ENCODE measurements at places on chromosomes 4 and X.

DNA sequence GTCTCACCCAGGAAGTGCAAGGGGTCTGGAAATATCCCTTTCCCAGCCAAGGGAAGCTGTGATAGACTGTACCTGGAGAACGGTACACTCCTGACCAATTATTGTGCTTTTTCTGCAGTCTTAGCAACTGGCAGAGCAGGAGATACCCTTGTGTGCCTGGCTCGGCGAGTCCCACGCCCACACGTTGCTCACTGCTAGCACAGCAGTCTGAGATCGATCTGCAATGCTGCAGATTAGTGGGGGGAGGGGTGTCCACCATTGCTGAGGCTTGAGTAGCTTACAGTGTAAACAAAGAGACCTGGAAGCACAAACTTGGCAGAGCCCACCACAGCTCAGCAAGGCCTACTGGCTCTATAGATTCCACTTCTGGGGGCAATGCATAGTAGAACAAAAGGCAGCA lies 138.5 kb downstream of the CHRDL1 start:
- no peak for DNase-seq

GRCh38 chrX:10235851-10236250 lies 79.1 kb downstream of the CLCN4 start:
- no peak for DNase-seq

DNA sequence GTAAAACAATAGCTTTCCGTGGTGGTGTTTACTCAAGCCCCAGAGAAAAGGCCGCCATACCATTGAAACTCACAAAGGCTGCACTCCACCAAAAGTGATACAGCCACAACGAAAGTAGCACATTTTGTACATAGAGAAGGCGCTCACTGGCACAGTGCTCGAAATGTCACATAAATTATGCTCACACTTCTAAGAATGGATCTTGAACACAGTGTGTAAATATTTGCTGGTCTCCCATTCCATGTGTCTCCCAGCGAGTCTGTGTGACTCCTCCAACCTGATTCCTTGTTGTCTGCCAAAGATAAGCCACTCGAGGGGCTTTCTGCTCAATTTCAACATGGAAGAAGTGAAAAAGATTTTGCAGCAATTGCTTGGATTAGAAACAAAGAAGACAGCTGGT lies 234.0 kb upstream of the VCX3A start:
- no peak for DNase-seq

GRCh38 chr4:152892974-152893373 lies 43.1 kb upstream of the FHDC1 start:
- no peak for DNase-seq

GRCh38 chr4:82930848-82931755 lies 30.6 kb downstream of the THAP9 start:
- no peak for DNase-seq

- DNase-seq, result no peak
Measured at GRCh38 chr4:140090215-140090731, 63.7 kb downstream of the MAML3 start.

DNA sequence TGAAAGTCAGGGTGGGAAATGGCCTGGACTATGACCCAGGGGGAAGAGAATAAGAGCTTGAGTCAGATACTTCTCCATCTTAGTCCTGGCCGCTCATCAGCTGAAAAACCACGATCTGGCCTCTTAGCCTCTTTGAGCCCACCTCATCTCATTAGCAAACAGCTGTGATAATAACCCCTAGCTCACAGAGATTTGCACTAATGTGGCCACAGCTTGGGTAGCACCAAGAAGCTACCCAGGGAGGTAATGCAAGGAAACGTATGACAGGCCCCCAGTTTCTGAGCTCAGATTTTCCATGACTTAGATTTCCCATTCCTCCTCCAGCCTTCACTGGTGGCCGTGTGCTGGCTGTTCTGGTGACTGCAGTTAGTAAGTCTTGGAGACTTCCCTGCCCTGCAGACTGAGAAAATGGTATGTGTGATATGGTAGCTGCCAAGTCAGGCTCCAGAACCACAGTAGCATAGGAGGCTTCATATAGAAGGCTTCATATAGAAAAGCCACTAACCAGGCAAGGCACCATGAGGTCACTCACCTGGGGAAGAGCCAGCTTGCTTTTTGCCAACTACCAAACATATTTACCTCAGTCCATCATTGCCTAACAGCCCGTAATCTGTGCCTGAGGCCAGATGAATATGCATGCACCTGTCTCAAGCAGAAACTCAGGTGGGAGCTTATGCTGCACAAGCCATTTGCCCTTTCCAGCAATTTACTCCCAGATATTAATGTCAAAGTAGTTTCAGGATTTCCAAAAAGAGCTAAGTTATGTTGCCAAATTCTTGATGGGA lies 51.4 kb upstream of the GABRE start:
- DNase-seq, result no peak

DNA sequence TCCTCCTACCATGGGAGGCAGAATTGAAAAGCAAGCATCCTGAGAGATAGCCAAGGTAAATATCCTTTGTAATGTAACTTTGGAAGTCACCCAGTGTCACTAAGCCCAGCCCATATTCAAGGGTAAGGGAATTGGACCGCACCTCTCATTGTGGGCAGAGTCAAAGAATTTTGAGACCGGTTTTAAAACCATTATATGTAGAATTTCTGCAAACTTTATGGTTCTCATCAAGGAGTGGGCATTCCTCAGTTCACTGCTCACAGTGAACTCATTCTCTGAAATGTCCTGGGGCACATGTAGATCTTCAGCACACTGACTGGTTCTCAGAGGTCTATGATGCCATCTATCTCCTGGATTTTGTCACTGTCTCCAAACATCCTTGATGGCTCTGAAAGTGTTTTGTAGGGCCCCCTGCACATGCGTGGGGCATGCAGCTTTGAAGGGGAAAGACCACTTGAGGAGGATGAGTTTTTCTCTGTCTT lies 35.3 kb upstream of the CHRNA9 start:
- no peak for DNase-seq

DNA sequence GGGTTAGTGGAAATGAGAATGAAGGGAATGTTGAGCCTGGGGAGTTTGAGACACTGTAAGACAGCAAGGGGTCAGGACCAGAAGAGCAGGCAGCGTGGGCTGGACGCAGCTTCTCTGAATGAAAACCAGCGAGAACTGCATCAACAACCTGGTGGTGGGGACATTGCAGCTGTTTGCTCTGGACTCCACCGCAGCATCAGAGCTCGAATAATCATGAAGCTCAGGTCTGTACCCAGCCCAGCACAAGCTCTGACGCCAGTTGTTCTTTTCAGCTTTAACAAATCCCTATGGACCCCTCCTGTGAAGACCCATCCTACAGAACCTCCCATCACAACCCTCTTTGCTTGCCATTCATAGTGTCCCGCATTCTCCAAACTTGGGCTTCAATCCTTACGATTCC lies 106.8 kb upstream of the PNPLA4 start:
- no peak for DNase-seq

DNA sequence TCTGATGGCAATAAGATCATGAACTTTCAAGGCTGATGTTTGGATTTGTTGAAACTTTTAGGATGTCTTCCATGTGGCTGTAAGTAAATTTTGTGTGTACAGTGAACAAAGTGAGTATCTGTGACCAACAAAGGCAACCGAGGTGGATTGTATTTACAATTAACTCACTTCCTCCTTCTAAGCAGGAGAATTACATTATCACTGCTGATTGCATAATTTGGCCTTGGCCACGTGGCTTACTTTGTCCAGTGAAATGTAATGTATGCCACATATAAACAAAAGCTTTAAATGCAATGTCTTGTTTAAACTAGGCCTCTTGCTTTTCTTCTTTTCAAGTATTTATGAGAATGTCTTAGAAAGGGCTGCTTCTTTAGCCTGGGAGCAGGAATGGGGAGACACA lies 66.3 kb upstream of the MAD2L1 start:
- no peak for DNase-seq

GRCh38 chr4:172982151-172982590 lies 186.4 kb upstream of the GALNT7 start:
- DNase-seq, result no peak

GRCh38 chr4:66629927-66630326 lies 915.4 kb downstream of the CENPC start:
- DNase-seq, result no peak

DNA sequence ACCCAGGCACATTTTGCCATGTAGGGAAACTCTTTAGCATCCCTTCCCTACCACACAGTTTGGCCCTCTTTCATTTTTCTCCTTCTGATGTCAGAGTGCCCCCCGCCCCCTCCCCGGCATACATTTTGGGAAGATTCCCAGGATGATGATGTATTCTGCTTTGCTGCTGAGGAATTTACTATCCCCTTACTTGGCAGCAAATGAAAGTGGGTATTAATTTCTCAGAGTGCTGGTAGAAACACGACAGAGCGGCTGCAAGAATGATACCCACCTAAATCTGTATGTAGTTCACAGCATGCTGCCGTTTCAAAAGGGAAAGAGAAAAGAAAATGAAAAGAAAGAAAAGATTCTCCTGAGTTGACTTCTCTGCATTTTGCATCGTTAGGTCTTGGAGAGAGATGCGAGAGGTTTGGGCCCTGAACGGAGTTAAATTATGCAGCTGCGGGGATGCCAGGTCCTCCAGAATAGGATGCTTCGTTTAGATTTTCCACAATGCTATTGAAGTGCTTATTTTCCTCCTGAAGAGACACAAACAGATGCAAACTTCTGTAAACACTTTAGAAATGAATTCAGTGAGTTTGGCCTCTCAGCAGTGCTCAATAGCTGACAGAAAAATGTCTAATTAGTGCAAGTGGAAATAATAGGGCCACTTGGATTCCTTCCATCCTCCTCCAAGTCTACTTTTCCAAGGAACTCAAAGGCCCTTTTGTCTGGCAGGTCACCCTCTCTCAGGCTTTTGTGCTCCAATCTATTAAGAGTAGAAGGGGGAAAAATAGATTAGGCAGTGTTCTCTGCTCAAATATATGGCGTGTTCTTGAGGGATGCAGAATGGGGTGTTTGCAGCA lies 106.2 kb downstream of the ALPK1 start:
- DNase-seq, result no peak

- no peak for DNase-seq
Measured at GRCh38 chr4:128908735-128909134, 99.2 kb downstream of the JADE1 start.

- DNase-seq, result no peak
Measured at GRCh38 chr4:47444031-47444430, 19.5 kb downstream of the COMMD8 start.

- DNase-seq, result no peak
Measured at GRCh38 chr4:129176864-129177263, 80.9 kb downstream of the C4orf33 start.

GRCh38 chr4:105075045-105075444 lies 71.6 kb upstream of the TET2 start:
- no peak for DNase-seq

GRCh38 chr4:185276036-185276435 lies 66.6 kb downstream of the SNX25 start:
- no peak for DNase-seq

DNA sequence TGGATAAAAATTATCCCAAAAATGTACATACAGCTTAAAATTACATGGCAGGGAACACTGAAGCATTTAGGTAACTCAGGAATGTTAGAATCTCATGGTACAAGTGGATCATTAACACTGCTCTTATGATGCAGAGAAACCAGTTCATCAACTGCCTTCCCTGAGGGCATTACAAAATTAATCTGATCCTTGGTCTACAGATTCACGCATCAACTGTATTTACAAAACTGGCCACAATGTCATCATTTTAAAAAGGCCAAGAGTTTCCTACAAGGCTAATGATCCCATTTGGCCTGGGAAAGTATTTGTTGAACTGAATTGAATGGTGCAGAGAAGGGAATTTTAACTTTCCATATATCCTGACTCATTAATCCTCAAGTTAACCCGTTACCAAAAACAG lies 84.6 kb downstream of the TSPAN5 start:
- no peak for DNase-seq

DNA sequence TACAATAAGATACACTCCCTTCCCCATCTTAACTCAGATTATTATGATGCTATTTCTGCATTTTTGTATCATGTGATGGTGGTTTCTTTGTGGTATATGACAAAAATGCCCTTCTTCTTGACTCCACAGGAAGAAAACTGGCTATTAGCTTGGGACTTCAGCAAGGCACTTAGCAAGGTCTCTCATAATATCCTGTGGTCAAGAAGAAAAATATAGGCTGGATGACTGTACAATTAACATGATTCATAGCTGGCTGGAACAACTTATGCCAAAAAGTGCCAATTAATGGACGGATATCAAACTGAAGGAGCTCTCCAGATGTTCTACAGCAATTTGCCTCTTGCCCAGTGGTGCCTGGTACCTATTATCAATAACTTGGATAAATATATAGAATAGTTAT lies 2.3 kb upstream of the MID1IP1 start:
- no peak for DNase-seq

DNA sequence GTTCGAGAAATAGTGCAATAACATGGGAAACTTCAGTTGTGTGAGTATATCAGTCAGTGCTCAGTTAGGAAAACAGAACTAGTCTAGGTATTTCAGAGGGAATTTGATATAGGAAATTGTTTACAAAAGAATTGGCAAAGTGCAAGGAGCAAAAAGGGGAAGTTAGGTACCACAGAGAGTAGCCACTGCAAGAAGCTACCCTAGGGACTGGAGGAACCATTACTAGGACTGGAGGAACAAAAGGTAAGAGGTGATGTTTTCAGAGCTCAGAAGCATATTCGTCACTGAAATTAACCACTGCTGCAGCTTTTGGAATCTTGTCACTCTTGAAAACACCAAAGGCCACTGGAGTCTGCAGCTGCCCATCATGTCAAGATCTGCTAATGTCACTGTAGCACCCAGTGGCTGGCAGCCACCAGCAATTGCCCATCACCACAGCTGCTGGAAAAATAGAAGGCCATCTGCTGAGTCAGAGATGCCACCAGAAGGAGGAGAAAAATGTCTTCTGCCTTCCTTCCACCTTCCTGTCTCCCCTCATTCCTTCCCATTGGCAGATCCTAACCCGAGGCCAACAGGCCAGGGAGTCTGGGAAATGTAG lies 160.6 kb upstream of the RPS6KA3 start:
- no peak for DNase-seq

DNA sequence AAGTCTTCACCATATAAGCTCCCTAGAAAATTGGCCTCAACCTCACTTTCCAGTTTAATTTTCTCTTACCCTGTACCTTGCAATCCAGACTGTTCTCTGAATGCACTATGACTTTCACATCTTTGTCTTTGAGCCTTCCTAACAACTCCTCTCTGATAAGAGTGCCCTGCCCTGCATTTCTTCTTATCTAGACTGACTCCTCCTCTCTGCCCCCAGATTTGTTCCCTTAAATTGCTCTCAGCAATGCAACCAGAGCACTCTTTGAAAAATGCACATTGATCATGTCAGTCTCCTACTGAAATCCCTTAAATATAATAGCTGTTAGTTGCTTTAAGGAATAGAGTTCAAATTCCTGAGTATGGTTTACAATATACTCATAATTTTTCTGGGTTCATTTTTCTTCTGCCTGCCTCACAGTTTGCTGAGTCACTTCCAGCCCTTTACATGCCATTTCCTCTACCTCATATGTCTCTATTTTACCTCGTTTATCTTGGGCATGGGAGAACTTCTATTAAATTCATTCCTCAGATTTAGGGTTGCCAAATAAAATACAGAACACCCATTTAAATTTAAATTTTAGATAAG lies 582.7 kb upstream of the AADAT start:
- DNase-seq, result no peak

GRCh38 chr4:139619644-139620043 lies 46.0 kb upstream of the MGST2 start:
- no peak for DNase-seq
